ENCODE measurements at places on chromosomes 6 and 20. TPM values are rescaled to one million over a fixed set of nuclear protein-coding genes. Genes with fewer than 3 reads are reported as not detected.

The FAM120B gene
- 19.7 TPM for total RNA-seq

- no peaks in the 10 kb centered on the region for H3K36me3 ChIP-seq
- H3K27me3 ChIP-seq = no peaks in the 10 kb centered on the region
- H3K27ac ChIP-seq = no peak overlapping the region
- no peak for DNase-seq
- H3K4me3 ChIP-seq = no peak overlapping the region
Observed at GRCh38 chr6:51936531-51937290, 150.7 kb downstream of the PKHD1 start.

DNA sequence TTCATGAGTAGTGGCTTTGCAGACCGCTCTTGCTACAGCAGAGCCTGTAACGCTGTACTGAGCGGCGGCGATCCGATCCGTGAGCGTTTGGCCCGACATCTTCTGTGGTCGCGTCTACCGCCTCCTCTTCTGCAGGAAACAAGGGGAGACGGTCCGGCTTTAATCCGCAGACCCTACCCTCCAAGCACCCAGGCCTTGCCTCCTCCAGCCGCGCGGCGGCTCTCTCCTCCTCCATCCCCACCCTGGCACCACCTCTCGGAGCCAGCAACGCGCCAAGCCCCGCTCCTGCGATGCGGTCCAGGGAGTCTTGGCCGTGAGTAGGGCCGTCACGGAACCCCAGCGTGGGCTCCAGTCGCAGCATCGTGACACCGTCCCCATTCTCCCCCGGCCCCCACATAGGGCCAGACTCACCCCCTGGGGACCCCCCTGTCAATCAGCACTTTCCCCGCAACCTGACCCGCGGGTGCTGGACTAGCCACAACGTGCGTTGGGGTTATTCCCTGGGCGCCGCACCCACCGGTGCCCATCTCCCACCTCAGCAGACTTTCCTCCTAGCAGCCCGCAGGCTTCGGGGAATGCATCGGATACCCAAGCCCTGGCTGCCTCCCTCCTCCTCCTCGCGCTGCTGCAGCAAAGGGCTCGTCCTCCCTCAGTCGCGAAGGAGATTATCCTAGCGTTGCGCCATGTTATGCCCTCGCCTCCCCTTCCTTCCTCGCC, 914 bp downstream of the SNAP91 start:
- H3K36me3 ChIP-seq = peaks cover 3% of the 10 kb centered on the region
- no peak overlapping the region for H3K27ac ChIP-seq
- no peak for DNase-seq
- no peaks in the 10 kb centered on the region for H3K4me1 ChIP-seq

DNA sequence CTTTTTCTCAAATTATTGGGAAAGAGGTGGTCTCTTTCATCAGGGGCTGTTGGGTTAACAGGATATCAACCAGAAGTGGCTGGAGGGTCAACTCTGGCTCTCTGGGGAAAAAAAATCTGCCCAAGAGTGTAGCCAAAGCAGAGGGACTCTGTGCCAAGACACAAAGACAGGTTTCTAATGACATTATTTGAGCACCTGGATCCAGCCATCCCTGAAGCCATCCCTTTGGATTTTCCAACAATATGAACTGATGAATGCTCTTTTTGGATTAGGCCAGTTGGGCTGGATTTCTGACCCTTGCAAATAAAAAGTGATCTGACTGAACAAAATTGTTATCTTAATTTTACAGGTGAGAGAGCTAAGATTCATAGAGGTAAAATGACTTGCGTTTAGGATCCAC, 88.7 kb downstream of the KCNB1 start:
- DNase-seq = no peak
- peaks cover 25% of the 10 kb centered on the region for H3K27me3 ChIP-seq
- H3K27ac ChIP-seq = no peak overlapping the region
- H3K36me3 ChIP-seq = no peaks in the 10 kb centered on the region
